Smooth muscle cell of the brain vasculature (primary cell): ENCODE measurements at places on chromosomes 5 and 9.

DNA sequence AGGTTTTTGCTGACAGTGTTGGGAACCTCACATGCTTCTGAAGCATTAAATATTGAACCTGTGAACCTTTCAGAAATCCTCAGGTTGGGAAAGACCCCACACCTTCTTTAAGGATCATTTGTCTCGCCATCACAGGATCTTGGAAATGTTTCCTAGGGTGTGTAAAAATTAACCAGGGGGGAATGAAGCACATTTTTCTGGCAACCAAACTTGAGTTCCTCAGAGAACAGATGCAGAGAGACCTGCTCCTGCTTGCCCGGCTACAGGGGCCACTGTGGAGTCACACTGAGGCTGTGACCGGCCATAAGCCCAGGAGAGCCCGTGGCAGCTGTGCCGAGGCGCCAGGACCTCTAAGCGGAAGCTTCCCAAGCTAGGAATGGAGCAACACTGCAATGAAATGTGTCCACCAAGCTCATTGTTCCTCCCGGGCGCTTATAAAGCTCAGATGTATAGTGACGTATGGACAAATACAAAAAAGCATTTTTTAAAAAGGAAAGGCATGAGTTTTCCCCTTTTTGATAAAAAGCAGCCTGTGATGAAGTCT, 7.7 kb downstream of the CXCL14 start:
- DNase-seq = no peak

GRCh38 chr5:135162661-135163265, 128.7 kb upstream of the PITX1 start:
- DNase-seq = no peak

GRCh38 chr5:172188893-172189692, 1.1 kb upstream of the STK10 start:
- DNase-seq = peak; percentile 83

GRCh38 chr9:91220021-91220420, 141.7 kb downstream of the AUH start:
- DNase-seq = no peak

DNA sequence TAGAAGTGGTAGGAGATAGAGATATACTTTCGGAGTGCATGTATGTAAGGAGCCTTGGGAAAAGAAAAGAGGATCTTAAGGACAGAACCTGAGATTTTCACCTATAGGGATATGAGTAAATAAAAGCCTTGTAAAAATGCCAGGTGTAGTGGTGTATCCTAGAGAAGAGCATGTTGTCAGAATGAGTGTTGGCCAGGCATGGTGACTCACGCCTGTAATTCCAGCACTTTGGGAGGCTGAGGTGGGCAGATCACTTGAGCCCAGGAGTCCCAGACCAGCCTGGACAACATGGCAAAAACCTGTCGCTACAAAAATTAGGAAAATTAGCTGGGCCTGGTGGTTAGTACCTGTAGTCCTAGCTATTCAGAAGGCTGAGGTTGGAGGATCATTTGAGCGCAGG, 76.0 kb downstream of the IPO11 start:
- DNase-seq = no peak

- no peak for DNase-seq
Measured at GRCh38 chr5:175470781-175471180, 7.6 kb upstream of the SFXN1 start.

GRCh38 chr9:125744616-125745015, 2.6 kb upstream of the PBX3 start:
- no peak for DNase-seq

DNA sequence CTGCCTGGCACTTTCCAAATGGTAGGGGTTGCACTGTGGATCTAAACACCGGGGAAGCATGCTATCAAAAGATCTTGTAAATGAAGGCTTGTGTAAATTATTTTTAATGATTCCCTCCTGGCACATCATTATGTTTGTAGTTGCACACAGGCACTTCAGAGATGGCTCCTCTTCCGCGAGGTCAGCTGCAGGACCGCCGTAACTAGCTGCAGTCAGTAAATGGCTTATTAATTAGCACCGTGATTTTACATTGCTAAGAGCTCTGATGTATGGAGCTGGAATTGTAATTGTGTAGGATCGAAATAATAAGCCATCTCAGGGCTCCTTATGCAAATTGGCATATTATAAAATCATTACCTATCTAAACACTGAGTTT, 397.6 kb upstream of the IRX1 start:
- DNase-seq = no peak

- no peak for DNase-seq
Measured at GRCh38 chr9:110303133-110303532, 34.5 kb downstream of the TXNDC8 start.

DNA sequence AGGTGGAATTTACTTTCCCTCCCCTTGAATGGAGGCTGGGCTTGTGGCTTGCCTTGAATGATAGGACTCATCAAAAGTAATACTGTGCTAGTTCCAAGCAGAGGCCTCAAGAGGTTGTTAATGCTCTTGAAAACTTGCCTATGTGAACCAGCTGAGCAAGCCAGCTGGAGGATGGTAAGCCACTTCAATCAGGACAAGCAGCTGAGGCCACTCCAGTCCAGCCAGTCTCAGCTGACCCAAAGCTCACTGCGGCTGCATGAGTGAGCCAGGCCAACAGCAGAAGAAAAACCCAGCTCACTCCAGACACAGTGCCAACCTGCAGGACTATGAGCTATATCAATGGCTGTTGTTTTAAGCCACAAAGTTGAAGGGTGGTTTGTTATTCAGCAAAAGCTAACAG, 182.8 kb downstream of the MCTP1 start:
- DNase-seq = no peak

DNA sequence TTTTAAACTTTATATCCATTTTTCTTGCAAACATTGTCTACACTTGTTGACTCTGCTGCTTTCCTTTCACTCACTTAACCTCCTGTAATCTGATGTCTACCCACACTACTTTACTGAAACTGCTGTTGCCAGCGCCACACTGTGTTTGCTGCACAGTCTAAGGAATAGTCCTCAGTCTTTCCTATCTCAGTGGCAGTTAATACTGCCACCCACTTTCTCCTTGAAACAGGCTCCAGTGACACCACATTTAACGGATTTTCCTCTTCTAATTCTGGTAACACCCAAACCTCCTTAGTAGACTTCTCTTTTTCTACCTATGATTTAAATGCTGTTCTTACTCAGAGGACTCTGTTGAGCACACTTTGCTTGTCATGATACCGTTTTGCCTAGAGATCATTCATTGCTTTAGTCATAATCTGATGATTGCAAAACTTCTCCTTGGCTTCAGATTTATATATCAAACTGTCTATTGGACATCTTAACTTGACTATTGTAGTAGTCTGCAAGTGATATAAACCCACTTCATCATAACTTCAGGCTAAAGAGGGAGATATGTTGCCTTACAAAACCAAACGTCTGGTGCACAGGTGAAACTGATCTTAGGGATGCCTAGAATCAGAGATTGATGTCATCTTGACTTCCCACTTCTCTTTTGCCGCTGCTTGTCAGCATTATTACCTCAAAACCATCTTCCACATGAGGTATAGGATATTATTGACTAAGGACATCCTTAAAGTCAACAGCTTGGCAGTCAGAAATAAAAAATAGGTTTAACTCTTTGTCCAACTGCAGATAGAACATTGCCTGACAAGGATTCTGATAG, 94.1 kb downstream of the CDC42SE2 start:
- no peak for DNase-seq

DNA sequence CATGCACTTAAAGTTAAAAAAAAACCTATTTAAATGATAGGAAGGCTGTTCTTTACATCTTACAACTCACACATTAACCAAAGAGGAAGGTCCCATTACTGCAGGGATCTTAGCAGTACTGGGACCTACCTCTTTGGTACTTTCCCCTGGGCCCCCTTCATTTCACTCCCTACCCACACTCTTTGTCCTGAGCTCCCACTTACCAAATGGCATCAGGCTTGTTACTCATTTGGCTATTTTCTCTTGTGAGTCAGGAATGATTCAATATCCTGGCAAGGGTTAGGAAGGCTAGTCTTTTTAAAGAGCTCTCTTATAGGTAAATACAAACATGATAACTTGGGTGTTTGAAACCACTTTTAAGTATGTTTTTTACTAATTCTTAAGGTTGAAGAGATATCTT, 117.4 kb upstream of the ELL2 start:
- DNase-seq = no peak

GRCh38 chr9:87869082-87869481, 13.6 kb upstream of the SPATA31E1 start:
- no peak for DNase-seq

- no peak for DNase-seq
Measured at GRCh38 chr5:40678460-40679147, 1.1 kb upstream of the PTGER4 start.

- DNase-seq = no peak
Measured at GRCh38 chr9:106035806-106036205, 341.5 kb downstream of the TMEM38B start.

- no peak for DNase-seq
Measured at GRCh38 chr5:88298425-88298824, 29.8 kb upstream of the TMEM161B start.

GRCh38 chr5:78549043-78549442, 99.5 kb downstream of the LHFPL2 start:
- no peak for DNase-seq

- no peak for DNase-seq
Measured at GRCh38 chr5:163908253-163908652, 402.8 kb downstream of the MAT2B start.

DNA sequence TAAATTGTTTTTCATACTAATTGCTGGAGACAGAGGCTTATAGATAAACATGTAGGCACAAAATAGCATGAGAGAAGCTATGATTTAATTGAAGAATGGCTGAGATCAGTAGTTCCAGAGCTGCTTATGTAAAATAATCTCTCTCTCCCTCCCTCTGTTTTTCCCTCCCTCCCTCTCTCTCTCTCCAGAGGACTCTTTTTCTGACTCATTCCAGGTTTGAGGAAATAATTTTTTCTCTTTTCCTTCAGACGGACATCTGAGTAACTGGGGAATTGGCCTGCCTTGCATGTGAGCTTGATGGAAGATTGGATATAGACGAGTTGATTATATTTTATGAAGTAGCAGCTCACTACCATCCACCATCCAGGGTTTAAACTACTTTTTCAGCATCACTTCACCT, 35.5 kb downstream of the KCTD16 start:
- no peak for DNase-seq

GRCh38 chr5:33105521-33105941, 335.2 kb upstream of the TARS1 start:
- DNase-seq = peak; percentile 44

DNA sequence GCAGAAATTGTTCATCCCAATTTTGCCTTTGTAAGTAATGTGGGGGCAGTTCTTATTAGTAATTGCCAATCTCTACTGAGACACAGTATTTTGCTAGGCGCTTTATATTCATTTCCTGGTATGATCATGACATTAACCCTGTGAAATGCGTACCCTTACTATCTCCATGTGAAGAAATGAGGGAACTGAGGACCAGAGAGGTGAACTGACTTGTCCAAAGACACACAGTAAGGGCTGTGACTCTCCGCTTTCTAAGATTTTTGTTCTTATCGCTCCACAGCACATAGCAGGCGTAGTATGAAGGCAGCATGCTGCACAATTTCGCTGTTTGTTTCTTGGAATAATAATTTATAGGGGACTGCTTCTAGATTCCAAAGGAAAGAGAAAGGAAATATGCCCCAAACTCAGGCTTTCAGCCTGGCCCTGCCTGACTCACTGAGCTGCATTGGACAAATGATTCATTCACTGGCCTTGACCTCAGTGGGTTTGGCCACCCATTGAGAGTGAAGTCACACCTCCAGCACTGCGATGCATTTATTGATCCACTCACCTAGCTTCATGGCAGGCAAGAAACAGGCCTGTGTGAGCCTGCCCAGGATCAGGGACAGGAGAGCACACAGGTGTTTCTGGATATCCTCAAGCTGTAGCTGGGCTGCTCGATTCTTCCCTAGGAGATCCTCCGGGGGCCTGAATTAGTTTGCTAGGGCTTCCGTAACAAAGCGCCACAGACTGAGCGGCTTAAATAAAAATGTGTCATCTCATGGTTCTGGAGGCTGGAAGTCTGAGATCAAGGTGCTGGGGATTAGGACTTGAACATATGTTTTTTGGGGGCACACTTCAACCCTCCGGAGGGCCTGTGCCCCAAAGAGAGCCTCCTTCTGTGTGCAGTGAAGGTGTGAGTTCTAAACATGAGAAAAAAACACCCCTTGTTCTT, 7.2 kb upstream of the DUSP1 start:
- peak; percentile 69 for DNase-seq
